ENCODE measurements at places on chromosomes 13 and 19.

GRCh38 chr13:60019119-60019993 lies 144.4 kb downstream of the DIAPH3 start:
- peak; percentile 75 for DNase-seq

DNA sequence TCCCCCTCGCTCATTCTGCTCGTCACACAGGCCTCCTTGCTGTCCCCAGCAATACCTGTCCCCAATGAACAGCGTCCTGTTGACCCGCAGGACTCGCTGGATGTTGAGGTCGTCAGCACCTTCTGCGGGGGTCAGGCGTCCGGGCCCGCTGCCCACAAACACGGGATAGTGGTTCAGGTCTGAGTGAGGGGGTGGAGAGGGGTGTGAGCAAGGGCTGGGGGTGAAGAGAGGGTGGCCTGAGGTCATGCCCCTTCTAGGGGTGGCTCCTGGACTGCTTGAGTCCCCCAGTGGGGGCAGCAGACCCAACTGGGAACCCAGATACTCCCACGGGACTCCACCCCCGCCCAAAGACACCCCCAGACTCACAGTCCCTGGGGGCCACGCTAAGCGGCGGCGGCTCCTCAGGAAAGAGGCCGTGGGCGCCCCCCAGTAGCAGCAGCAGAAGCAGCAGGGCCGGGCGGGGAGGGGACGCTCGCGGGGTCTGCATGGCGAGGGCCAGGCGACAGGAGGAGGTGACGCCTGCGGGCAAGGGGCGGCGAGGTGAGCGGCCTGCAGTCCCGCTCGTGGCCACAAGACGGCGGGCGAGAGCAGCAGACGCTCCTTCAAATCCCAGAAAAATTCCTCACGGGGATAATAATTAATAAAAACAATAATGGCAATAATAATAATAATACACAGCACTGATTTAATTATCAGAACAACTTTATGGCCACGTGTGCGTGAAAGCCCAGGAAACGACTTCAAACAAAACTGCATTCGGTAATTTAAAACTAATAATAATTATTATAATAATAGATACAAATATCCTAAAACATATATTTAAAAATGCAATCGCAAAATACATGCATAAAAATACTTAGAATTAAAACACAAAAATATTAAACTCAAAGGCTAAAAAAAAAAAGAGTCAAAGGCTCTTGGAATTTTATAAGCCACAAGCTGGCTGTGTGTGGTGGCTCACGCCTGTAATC lies 1.2 kb downstream of the SEMA6B start:
- DNase-seq = no peak

DNA sequence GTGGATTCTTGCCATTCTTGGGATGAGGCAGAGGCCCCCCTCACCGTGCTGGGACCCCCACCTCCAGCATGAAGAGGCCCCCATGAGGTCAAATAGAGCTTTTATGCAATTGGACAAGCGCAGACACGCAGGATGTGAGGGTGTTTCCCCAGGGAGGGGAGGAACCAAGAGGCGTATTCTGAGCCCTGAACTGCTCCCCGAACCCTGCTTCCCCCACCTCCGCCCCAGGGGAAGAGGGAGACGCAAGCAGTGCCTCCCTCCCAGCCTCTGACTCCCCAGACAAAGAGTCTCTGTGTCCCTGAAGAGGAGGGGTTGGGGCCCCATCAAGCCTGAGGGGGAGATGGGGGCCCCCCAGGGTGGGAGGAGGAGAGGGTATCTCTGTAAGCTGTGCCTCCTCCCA lies 1.3 kb upstream of the RDH8 start:
- no peak for DNase-seq

- peak; percentile 27 for DNase-seq
Observed at GRCh38 chr19:40165362-40165937, 25.8 kb upstream of the MAP3K10 start.

- no peak for DNase-seq
Observed at GRCh38 chr19:5080030-5080654, 111.2 kb downstream of the KDM4B start.

DNA sequence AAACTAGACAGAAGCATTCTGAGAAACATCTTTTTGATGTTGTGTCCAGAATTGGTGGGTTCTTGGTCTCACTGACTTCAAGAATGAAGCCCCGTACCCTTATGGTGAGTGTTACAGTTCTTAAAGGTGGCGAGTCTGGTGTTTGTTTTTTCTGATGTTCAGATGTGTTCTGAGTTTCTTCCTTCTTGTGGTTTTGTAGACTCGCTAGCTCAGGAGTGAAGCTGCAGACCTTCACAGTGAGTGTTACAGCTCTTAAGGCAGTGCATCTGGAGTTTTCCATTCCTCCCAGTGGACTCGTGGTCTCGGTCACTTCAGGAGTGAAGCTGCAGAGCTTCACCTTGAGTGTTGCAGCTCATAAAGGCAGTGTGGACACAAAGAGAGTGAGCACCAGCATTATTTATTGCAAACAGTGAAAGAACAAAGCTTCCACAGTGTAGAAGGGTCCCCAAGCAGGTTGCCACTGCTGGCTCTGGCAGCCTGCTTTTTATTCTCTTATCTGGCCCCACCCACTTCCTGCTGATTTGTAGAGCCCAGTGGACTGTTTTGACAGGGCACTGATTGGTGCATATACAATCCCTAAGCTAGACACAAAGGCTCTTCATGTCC lies 1820.8 kb downstream of the UQCRFS1 start:
- no peak for DNase-seq

DNA sequence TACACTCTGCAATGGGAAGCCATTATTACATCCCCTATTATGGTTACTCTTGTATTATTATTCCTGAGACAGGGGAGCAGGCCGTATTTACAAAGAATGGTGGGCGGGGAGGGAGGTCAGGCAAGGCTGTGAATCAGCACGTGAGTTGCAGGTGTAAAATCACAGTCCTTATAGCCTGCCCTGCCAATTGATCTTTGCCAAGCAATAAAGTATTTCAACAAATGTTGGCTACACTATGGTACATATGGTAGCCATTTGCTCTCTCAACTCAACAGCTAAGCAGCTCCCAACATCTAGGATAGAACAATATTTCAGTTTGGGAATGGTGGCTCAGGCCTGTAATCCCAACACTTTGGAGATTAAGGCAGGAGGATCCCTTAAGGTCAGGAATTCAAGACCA lies 12.1 kb downstream of the EPS15L1 start:
- no peak for DNase-seq

DNA sequence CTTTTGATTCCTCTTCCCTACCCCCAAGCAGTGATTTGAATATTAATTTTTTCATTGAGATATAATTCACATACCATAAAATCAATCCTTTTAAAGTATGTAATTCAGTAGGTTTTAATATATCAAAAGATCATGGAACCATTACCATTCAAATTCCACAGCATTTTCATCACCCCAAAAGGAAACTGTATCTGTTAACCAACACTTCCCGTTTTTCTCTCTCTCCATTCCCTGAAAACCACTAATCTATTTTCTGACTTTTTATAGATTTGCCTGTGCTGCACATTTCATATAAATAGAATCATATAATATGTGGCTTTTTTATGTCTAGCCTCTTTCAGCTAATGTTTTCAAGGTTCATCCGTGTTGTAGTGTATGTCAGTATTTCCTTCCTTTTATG lies 107.1 kb downstream of the PAN3 start:
- no peak for DNase-seq

- no peak for DNase-seq
Observed at GRCh38 chr19:14371301-14371821, 9.9 kb upstream of the ADGRE5 start.

DNA sequence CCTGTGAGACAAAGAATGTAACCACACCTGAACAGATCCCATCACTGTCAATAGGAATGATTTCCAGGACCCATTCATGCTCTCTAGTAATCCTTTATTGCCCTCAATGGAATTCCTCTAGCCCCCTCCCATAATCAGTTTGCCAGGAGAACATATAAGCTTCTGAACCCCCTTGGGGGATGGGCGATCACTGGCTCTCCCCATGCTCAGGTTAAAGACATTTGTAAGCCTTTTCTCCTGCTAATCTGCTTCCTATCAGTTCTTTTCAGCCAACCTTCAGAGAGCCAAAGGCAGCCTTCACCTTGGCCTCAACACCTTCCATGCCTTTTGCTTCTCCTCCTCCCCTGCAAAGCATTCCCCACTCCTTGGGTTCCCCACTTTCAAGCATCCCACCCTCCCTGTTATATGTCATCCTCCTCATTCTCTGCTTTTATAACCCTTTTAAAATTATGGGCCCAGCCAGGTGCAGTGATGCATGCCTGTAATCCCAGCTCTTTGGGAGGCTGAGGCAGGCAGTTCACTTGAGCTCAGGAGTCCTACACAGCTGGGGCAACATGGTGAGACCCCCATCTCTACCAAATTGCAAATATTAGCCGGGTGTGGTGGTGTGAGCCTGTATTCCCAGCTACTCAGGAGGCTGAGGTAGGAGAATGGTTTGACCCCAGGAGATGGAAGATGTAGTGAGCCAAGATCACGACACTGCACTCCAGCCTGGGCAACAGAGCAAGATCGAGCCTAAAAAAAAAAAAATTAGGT lies 12.4 kb downstream of the DPRX start:
- no peak for DNase-seq

DNA sequence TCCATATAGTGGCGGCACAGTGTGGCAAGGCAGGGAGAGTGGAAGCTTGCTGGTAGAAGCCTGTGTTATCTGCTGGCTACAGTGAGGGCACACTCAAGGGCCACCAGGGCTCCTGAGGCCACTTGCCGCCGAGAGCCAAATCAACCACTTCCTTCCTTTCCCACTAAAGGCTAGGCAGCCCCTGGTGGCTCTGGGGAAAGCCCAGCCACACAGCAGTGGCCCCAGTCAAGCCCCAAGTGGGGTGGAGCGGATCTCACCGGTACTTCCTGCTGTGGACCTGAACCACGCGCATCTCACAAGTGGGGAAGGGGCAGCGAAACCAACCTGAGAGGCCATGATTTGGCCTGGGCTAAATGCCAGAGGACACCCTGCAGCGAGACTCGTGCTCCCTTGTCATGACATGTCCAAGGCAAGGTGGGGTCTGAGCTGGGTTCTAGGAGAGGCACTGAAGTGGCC lies 21.9 kb upstream of the SLC35E1 start:
- no peak for DNase-seq

GRCh38 chr19:19447536-19448237 lies 42.2 kb downstream of the GATAD2A start:
- DNase-seq = no peak

- DNase-seq = peak; percentile 31
Observed at GRCh38 chr19:46862503-46862834, 1.7 kb downstream of the ARHGAP35 start.

DNA sequence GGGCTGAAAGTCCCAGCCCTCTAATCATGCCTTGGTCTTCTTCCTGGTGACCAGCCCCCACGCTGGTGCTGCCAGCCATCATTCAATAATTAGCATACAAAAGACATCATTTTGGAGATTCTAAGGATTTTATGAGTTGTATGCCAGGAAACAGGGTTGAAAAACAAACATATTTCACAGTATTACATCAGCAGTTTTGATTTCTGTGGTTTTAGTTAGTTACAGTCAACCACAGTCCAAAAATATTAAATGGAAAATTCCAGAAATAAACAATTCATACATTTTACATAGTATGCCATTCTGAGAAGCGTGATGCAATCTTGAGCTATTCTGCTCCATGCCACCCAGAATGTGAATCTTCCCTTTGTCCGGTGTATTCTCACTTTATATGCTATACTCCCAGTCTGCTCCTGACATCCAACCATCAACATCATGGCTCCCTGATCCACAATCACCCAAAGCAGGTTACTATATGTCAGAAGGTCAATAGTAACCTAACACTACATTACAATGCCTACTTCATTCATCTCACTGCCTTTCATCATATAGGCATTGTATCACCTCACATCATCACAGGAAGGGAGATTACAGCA lies 49.2 kb downstream of the STOML3 start:
- DNase-seq = peak; percentile 3

GRCh38 chr13:70835371-70835770 lies 727.1 kb upstream of the KLHL1 start:
- no peak for DNase-seq

DNA sequence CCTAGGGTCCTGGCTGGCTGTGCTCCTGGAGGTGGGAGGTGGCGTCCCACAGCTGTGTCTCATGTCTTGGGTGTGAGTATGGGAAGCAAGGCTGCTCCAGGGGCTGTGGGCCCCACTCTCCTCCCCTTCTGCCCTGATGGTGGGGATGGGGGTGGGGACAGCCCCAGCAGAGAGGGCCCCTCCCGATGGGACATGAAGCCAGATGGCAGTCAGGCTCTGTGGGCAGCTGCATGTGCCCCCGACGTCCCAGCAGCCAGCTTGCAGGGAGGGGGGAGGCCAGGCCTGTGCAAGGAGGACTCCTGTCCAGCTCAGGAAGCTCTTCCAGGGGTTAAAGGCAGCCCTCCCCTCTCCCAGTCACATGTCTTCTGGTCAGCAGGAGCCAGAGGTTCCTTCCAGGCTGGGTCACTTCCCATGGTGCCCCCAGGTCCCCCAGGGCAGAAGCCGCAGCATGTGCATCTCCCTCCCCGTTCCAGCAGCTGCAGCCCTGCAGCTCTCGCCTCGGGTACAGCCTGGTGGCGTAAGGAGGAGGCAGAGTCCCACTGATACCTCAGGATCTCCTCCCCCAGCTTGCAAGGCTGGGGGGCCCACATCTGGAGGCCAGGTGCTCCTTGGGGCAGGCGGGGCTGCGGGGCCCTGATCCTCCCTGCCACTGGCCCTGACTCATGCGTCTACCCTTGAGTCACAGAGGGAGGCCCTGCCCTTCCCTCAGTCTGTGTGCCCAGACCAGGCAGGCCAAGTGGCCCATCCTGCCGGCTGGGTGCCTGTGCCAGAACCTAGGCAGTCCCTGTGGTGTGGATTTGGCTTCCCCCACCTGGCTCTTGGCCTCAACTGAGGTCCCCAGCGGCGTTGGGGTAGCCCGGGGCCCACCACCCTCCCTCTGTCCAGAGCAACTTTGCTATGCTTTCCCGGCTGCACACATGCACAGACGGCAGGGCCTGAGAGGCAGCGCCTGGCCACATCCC lies 13.0 kb downstream of the YIPF2 start:
- DNase-seq = peak; percentile 70

DNA sequence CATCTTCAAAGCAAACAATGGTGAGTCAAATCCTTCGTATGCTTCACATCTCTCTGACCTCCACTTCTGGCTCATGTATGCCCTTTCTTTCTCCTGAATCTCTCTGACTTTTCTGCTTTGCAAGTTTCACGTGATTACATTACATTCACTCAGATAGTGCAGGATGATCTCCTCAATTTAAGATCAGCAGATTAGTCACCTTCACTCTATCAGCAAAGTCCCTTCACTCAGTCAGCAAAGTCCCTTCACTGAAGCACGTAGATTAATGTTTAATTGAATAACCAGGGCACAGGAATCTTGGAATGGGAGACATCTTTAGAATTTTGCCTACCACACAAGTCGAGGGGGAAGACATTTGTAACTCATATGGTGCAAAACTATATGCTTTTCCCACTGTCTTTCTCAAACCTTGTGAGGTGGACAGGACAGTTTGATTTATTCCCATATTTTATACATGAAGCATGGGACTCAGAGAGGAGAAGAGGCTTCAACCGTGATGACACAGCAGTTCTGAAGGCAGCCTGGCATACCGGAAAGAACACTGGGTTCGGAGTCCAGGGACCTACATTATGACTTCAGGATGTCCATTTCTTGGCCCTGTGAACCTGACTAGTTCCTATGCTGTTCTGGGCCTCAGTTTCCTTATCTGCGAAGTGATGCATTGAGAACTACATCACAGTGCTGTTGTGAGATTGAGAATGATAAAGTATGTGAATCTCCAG lies 23.3 kb downstream of the SIGLECL1 start:
- DNase-seq = no peak
